Erythroblast (primary cell): ENCODE measurements at places on chromosomes 3 and 15.
A peak's percentile ranks its signal among the peaks of the same experiment; 100 is the strongest.

- no peak for DNase-seq
These were observed 490.7 kb downstream of the RBMS3 start for GRCh38 chr3:29771602-29772001.

DNA sequence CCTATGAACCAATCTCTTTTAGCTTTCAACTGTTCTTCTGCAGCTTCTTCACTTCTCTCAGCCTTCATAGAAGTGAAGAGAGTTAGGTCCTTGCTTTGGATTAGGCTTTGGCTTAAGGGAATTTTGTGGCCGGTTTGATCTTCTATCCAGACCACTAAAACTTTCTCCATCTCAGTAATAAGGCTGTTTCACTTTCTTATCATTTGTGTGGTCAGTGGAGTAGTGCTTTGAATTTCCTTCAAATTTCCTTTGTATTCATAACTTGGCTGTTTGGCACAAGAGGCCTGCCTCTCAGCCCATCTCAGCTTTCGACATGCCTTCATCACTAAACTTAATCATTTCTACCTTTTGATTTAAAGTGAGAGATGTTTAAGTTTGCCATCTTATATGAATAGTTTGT lies 21.7 kb downstream of the DZIP1L start:
- no peak for DNase-seq

DNA sequence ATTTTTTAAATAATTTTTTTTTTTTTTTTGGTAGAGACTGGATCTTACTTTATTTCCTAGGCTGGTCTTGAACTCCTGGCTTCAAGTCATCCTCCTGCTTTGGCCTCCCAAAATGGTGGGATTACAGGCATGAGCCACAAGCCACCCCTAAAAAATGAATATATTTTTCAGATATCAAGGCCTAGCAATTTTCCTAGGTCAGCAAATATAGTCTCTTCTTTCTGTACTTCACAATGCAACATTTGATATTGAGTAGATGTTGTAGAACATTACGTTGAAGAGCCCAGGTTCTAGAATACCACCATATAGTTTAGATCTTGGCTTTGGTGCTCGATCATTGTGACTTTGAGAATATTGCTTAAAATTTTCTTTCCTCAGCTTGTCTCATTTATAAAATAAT lies 437.9 kb downstream of the CNTN4 start:
- no peak for DNase-seq

- no peak for DNase-seq
These were observed 13.3 kb upstream of the ZCWPW2 start for GRCh38 chr3:28335246-28335645.

DNA sequence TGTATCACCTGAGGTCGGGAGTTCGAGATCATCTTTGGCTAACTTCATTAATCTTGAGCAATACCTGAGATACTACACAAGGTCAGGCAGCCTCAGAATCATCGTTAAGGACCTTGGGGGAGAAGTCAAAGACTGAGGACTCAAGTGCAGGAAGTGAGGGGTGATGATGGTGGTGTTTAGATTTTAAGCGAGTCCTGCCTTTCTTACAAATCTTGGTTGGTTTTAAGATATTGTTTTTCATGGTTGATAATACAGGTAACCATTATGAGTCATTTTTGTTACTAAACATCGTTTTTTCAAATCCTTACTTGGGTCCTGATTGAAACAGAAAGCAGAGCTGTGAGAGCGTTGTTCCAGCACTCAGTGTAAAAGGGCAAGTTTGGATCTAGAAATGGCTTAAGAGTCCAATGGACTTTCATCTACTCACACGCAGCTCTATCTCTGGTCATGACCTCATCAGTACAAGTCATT lies 4.1 kb downstream of the RASGRP1 start:
- DNase-seq: no peak

DNA sequence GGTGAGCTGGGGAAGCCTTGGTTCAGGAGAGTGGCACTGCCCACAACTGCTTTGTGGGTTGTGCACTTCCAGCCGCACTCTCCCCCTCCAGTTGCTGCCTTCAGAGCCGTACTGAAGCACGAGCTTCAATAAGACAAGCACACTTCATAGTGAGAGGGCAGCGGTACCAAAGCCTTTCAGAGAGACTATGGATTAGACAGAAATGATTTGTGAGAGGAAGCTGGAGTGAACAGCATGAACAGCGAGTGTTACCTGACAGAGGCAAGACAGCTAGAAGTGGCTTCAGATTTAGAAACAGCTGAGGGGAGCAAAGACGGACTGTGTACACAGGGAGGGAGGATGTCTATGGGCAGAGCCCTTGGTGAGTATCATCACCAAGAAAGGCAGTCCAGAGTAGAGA lies 31.1 kb downstream of the HCLS1 start:
- DNase-seq: no peak

- no peak for DNase-seq
These were observed 319.4 kb upstream of the POU1F1 start for GRCh38 chr3:87595798-87596197.

DNA sequence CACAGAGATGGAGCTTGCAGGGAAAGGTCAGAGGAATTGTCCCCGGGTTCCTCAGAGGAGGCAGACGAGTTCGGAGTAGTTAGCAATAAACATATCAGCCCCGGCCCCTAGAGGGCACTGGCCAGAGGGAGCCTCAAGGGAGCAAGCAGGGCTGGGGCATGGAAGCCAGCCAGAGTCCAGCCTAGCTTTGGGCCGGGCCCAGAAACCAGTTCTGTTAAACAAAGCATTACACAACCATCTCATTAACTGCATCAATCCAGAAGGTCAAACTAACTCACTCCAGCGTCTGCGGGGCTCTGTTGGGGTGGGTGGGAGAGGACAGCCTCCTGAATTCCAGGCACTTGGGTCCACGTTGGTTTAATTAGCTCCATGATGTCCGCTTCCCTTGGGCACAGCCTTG lies 41.0 kb upstream of the IREB2 start:
- peak; percentile 11 for DNase-seq

DNA sequence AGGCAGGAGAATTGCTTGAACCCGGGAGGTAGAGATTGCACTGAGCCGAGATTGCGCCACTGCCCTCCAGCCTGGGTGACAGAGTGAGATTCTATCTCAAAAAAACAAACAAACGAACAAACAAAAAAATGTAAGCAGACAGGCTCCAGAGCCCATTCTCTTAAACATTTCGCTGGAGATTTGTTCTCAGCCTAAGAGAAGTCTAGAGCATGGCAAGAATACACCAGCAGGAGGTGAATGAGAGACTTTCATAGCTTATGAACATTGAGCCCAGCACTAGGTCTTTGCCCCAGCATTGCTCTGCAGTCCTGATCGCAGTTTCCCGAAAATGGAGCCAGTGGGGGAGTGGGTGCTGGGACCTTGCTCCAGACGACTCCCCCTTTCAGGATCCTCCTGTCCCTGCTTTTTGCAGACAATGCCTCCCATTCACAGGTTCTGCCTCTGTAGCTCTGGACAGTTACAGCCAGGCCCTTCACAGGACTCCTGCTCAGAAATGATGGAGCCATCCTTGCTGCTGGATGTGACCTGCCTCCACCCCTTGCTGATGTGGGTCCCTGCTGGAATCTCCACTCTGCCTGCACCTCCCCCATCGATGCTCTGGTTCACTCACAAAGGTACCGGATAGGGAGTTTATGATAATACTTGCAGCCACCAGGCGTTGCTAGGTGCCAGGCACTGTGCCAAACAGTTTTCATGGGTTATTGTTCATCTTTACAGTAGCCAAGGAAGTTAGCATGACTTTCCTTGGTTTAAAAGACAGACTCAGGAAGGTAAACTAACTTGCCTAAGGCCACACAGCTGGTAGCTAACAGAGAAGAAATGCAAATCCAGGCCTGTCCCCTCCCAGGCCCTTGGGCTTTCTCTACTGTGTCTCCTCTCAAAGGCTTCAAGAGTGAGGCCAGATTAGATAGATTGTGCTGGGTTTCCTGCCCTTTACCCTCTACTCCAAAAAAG lies 329.7 kb upstream of the TLE3 start:
- DNase-seq: no peak

GRCh38 chr3:122789585-122790273 lies 3.9 kb downstream of the HSPBAP1 start:
- DNase-seq: no peak

GRCh38 chr3:141796889-141797781 lies 33.9 kb downstream of the GRK7 start:
- peak; percentile 48 for DNase-seq

GRCh38 chr15:101324524-101325177 lies 29.6 kb upstream of the SNRPA1 start:
- no peak for DNase-seq

DNA sequence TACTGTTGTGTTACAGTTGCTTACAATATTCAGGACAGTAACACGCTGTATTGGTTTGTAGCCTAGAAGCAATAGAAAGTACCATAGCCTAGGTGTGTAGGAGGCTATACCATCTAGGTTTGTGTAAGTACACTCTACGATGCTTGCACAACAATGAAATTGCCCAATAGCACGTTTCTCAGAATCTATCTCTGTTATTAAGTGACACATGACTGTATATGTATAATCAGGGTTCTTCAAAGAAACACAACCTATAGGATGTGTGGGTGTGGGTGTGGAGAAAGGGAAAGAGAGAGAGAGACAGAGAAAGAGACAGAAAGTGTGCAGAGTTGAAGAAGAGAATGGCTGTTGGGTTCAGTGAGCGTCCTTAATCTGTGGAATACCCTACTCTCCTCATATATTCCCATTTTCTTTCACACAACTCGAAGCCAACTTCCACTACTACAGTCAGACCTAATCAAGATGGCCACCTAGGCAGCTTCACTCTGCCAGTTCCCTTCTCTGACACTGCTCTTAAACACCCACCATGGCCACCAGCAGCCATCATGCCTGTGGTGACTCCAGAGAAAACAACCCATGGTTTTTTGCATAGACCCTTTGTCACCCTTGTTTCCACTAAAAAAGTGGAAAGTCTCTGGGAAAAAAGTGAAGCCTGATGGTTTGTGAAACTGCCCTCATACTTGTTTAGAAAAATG lies 5.8 kb upstream of the PPP4R2 start:
- DNase-seq: no peak

DNA sequence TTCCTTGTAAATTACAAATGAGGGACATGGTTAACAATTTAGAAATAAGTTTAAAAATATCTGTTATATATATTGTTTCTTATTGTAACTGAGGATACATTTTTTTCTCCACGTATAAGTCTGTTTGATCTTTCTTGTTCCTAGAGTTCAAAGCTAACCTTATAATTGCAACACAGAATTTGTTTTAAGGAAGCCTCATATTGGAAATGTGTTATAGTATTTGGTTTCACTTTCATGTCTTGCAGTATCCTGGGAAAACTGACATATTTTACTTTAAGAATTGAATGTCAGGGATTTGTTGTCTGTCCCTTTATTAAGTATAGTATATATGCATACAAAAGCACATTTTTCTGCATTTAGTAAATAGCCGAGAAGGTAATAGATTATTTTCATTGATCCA lies 23.5 kb upstream of the NIT2 start:
- no peak for DNase-seq

DNA sequence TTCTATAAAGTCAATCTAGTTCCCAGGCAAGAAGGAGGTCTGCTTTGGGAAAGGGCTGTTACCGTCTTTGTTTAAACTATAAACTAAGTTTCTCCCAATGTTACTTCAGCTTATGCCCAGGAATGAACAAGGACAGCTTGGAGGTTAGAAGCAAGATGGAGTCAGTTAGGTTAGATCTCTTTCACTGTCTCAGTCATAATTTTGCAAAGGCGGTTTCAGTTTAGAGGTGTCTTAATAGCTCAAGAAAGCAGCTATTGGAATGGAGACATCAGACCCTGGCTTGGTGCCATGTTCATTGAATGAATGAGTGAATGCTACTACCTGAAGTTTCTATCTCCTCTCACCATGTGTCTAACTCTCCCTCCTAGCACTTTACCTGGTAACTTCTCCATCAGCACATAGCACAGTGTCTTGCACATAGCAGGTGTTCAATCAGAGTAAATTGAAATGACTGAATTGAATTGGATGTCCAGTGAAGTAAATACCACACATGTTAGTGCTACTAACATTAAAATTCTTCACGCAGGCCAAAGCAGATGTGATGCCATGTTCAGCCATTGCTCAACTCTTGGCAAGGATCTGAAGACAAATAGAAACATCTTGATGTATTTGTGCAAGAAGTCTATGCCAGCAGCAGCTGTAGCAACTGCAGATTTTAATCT lies 28.2 kb downstream of the CLEC3B start:
- DNase-seq: peak; percentile 31

- DNase-seq: peak; percentile 49
These were observed 13.4 kb upstream of the GHSR start for GRCh38 chr3:172461530-172462138.

DNA sequence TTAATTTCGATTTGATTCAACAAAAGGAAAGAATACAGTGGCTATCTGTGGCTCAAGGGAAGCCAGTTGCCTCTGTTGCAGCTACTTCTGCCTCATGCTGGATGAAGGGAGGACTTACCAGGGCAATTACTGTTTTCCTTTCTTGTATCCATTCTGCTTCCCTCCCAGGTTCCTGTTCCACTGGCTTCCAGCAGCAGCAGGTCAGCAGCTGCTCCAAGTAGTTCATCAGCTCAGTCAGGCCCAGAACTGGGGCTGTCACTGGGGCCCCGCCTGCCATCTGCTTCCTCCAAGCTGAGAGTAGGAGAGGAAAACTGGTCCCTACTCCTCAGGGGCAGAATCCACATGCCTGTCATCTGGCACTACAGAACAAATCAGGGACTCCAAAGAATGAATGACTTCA lies 48.6 kb upstream of the ULK4 start:
- no peak for DNase-seq

DNA sequence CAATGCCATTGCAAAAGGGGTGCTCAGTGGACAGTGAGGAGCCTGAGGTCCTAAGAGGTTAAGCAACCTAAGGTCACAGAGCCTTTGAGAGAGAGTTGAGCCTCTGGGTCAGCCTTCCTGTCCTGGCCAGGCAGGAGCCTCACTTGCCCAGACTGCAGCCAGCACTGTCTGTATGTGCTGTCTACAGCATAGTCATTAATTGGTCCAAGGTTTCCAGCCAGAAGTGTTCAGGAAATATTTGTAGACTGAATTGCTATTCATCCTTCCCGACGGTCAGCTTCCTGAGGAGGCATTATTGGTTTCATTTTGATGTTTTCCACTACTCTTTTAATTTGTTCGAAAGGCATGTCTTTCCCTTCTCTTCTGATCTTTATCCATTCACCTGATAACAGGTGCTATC lies 8.1 kb downstream of the SEC13 start:
- DNase-seq: no peak

DNA sequence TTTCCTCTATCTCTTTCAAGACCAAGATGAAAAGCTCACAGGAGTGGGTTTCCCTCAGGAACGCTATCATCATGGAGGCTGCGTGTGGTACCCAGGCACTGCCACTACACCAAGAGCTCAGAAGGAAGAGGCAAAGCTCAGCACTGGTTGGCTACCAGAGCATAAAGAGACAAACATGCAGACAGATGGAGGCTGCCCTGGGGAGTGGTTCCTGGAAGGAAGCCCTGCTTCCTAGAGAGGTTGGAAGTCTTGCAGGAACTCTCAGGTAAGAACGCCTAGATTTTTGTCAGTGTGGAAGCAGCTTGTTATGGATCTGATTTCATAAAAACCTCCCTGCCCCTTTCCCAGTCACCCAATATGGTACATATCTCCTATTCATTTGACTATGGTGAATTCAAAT lies 49.9 kb upstream of the ADCY5 start:
- no peak for DNase-seq
